HTR-8/SVneo (cell line): ENCODE measurements at places on chromosomes 4 and X.
A peak's percentile ranks its signal among the peaks of the same experiment; 100 is the strongest.

GRCh38 chr4:124334119-124334518 lies 378.4 kb downstream of the ANKRD50 start:
- peak; percentile 53 for DNase-seq

DNA sequence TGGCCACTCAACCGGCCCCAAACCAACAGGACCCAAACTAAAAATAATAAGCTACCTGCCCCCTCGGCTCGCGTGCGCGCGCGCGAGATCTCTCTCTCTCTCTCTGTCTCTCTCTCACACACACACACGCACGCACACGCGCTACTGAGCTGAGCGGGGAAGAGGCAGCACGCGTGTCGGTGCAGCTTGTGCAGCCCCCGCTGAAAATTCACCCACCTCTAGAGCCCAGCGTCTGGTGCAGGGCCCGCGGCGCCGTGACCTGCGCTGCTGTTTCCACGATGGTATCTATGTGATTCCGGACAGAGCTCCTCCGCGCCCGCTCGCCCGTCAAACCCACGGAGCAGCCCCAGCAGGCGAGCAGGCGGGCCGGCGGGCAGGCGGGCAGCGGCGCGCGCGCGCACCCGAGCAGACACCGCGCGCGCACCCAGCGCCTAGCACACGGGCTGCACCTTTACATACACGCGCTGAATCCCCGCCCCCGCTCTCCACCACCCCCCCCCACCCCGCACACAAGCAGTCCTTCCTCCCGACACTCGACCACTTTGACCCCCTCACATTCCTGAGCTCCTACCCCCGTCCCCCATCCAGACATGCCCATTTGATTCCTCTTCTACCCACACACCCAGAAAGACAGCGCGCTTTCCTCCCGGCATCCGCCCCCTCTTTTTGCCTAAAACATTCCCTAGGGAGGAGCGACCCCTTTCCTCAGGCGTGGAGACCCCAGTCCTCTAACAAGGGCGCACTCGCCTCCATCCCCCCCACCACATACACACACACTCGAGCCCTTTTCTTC lies 1.0 kb downstream of the SLITRK4 start:
- DNase-seq: no peak

DNA sequence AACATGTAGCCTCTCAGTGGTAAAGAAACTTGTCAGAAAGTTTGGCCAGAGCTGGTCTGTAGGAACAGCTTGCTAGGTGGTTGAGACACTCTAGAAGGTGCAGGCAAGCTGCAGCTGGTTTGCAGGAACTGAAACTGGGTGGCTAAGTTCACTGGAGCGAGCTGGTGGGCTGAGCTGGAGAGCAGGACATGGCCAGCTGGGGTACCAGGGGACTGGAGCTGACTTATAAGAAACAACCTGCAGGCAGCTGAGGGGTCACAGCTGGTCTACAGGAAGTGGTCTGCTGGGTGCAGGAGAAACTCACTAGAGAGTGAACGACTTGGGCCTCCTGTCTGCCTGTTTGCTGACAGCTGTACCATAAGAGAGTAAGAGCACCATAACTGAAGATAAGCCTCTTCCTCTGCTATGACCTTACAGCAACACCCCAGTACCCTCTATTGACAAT lies 157.1 kb upstream of the LNX1 start:
- DNase-seq: no peak

DNA sequence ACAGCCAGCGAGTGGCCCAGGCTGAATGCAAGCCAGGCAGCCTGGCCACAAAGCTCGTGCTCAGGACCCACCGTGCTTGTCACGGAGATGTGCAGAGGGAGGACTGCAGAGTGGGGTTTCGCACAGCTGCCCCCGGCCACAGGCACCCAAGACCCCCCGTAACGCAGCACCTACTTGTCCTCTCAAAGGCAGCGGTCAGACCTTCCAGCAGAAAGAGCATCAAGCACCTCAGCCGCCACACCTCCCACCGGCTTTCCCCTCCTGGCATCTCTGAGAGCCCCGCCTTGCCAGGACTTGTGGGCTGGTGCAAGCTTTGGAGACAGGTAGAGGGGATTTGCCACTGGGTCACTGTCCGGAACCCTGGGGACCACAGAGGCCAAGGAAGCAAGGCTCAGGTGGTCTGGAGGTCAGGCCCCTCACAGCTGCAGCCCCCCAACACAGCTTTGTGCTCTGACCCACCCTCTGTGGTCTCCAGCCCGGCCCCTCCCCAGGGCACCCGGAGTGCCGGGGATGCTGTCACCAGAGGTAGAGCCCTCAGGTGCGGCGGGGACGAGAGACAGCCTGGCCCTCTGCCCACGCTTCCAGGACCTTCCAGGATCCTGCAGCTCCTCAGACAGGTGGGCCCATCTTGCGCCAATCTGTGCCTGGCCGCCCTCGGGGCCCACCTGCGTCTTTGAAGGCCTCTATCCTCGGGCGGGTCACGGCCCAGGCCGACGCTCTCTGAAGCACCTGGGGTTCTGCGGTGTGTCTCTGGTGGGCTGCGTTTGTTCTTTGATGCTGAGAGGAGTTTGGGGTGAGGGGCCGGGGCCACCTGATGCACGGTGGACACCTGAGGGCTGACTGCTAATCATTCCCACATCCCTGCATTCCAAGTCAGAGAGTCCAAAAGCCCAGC lies 34.4 kb upstream of the HMX1 start:
- no peak for DNase-seq

GRCh38 chrX:82848111-82848510 lies 660.0 kb upstream of the POU3F4 start:
- DNase-seq: no peak

DNA sequence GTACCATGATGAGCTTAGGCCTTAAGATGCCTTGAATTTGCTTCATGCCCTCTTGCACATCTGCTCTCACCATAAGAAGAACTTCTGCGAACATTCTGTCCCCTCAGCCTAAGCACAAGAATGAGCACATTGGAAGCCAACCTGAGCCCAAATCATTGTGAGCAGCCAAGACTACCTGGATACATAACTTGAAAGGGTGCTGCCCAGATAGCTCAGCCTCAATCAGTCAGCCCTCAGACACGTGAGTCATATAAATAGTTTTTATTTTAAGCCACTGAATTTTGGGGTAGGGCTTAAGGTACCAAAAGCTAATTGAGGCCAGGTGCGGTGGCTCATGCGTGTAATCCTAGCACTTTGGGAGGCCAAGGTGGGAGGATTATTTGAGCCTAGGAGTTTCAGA lies 27.5 kb upstream of the BBS12 start:
- DNase-seq: no peak

DNA sequence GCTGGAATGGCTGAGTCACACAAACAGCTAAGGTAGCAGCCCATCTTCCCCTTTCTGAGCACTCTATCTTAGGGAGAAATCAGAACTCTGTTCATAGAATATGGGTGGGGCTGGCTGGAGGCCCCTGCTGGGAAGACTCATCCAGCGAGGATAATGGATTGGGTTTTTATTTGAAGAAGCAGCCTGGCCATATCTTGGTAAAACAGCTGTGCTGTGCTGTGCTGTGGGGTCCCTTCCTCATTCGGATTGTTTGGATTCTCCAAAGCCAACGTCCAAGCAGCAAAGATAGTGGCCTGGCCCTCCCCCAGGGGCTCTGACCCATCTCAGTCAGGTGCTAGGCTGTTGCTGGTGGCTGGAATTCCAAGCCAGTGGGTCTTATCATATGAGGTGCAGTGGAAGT lies 63.8 kb downstream of the ZNF718 start:
- no peak for DNase-seq

DNA sequence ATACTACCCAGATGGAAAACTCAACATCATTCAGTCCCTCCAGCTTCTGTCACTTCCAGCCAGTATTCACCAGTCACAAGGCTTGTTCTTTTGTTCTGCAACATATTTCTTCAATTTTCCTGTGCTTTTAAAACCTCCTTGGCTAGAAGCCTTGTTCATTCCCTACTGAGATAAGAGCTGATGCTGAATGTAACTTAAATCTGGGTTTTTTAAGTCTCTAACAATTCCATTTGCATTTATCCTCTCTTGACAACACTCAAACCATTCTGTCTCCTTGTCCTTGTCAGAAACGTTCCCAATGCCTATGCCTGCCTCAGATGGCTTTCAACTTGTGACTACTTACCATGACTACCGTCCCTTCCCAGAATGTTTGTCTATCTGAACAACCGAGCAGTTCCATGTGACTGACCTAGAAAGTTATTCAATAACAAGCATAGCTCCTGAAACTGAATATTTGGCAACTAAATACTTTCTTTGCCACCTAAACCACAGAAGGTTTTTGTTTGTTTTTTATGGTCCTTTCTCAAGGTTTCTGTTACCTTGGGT lies 682.9 kb upstream of the GALNTL6 start:
- DNase-seq: no peak

GRCh38 chr4:66034262-66034661 lies 364.0 kb upstream of the EPHA5 start:
- DNase-seq: no peak

- no peak for DNase-seq
These were observed 1470.6 kb upstream of the PABPC4L start for GRCh38 chr4:135672202-135672601.

- DNase-seq: no peak
These were observed 22.9 kb downstream of the WFS1 start for GRCh38 chr4:6292376-6293096.

- DNase-seq: no peak
These were observed 13.1 kb downstream of the CCNQ start for GRCh38 chrX:153585827-153586226.

- DNase-seq: no peak
These were observed 15.7 kb upstream of the IL15 start for GRCh38 chr4:141620715-141621114.

GRCh38 chrX:136453771-136454170 lies 34.0 kb upstream of the BRS3 start:
- DNase-seq: no peak

- no peak for DNase-seq
These were observed 33.9 kb upstream of the CDX4 start for GRCh38 chrX:73412930-73413329.

DNA sequence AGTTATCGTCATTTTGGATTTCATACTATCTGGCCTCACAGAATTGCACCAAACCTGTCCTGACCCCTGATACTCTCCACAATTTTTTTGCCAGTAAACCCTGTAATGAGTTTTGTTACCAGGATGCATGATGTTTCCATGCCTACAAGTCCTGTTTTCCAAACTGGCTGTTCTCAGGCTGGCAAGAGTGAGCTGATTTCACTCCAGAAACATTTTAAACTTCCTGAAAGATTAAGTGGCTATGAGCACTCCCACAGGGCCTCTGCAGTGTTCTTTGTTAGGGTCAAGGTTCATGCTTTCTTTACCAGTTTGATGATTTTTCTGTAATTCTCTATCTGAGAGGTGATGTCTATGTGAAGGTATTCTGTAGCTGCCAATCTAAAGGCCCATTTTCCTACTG lies 31.7 kb upstream of the PDLIM3 start:
- peak; percentile 13 for DNase-seq

DNA sequence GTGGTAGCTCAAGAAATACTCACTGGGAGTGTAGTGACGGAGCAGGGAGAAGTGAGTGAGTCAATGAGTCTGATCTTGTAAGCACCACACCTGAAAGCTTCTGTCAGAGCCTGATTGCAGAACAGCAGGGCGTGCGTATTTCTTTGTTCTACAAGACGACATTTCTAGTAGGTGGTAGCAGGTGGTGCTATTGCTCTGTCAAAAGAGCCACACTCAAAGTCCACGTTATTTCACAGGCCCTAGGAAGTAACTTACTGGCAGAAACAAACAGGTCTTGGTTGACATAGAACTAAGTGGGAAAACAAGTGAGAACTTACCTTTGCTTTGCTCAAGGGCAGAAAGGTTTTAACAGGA lies 46.4 kb upstream of the SPRY1 start:
- DNase-seq: no peak

DNA sequence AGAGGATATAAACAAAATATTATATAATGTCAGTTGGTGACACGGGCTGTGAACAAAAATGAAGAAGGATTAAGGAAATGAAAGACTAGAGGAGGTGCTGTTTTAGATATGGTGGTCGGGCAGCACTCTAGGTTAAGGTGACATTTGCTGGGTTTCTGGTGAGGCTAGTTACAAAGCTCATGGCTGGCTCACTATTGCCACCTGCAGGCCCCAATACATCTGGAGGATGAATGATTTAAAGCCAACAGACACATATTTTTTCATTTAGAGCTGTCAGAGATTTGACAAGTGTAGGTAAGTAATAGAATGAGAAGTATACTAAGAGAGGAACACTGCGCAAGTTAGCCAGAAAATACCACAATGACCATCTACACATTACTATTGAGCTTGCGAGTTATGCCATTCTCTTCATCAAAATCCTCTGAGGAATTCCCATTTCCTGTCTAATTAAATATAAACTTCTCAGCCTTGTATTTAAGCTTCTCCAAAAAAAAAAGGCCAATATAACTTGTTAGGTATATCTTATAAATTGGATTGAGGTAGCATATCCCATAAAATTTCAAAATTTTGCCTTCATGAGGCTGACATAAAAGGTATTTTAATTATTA lies 6.4 kb upstream of the FGG start:
- peak; percentile 10 for DNase-seq

- peak; percentile 29 for DNase-seq
These were observed 807 bp downstream of the USP9X start for GRCh38 chrX:41085878-41086626.

GRCh38 chr4:128908735-128909134 lies 99.2 kb downstream of the JADE1 start:
- DNase-seq: no peak

DNA sequence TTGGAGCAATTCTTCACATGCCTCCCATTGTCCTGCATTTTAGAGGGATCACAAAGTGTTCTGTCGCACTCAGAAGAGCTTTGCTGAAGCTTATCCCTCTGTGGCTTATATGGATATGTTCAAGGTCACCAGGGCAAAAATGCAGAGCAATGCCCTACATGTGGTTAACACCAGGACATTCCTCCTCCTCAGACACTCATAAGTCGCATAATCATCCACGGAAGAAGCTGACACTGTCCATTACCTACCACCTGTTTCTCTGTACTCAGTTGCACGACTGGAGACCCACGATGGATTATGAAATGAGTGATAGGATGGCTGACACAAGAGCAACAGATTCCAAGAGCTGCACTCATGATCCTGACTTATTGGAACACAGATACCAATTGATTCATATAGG lies 68.7 kb upstream of the PRDX4 start:
- DNase-seq: no peak

GRCh38 chrX:39927380-39927779 lies 170.4 kb downstream of the BCOR start:
- DNase-seq: no peak

DNA sequence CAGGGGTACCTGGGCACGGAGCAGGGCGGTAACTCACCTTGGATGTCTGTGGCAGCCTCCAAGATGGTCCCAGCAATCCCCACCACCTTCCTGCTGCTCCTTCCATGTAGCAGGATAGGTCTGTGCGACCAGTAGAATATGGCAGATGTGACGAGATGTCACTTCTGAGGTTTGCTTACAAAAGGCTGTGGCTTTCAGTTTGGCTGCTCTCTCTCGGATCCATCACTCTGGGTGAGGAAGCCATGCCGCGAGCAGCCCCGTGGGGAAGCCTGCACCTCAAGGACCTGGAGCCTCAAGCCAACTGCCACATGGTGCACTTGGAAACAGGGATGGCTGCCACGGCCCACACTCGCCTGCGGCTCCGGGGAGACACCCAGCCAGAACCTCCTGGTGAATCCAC lies 37.6 kb downstream of the WFS1 start:
- DNase-seq: no peak

GRCh38 chr4:151323667-151324066 lies 1.7 kb downstream of the SH3D19 start:
- no peak for DNase-seq
